ENCODE measurements at places on chromosomes 7 and 10.

- DNase-seq, result no peak
Measured at GRCh38 chr10:23047201-23048050, 48.0 kb upstream of the MSRB2 start.

- DNase-seq, result no peak
Measured at GRCh38 chr7:128947854-128948253, 10.1 kb downstream of the IRF5 start.

GRCh38 chr10:19651549-19651948, 164.7 kb upstream of the PLXDC2 start:
- no peak for DNase-seq

DNA sequence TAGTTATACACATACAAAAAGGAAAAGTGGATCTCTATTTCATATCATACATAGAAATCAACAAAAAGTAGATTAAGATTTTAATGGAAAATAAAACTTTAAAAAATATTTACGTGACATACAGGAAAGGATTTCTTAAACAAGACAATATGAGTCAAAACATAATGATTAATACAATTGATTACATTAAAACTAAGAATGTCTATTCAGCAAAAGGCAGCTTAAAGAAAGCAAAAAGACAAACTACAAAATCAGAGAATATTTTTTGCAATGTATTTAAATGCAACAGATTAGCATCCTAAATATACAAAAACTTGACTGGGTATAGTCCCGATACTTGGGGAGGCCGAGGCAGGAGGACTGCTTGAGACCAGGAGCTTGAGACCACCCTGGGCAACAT, 50.5 kb downstream of the VAX1 start:
- DNase-seq, result no peak

DNA sequence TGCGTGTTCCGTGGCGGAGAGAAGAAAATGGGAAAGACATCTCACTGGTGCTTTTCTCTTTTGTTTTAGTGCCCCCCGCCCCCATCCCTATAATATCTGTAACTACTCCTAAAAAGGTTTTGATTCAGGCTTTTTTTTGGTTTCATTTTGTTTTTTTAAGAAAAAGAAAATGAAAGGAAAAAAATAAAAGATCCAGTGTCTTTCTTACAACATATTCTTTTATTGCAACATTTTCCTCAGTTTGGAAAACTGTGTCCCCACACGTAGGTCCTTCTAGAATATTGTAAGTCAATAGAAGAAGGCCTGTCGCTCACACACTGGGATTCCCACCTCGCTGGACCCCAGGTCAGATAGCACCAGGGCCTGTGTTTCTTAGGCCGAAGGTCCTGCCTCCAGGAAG, 20.6 kb downstream of the AIFM2 start:
- no peak for DNase-seq

DNA sequence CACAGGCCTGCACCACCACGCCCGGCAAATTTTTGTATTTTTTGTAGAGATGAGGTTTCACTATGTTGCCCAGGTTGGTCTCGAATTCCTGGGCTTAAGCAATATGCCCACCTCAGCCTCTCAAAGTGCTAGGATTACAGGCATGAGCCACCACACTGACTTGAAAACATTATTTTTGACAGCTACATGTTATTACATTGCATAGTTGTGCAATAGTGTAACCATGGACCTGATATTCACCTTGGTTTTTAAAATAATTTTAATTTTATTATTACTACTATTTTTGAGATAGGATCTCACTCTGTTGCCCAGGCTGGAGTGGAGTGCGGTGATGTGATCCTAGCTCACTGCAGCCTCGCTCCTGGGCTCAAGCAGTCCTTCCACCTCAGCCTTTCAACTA, 18.4 kb downstream of the AKAP9 start:
- DNase-seq, result no peak

DNA sequence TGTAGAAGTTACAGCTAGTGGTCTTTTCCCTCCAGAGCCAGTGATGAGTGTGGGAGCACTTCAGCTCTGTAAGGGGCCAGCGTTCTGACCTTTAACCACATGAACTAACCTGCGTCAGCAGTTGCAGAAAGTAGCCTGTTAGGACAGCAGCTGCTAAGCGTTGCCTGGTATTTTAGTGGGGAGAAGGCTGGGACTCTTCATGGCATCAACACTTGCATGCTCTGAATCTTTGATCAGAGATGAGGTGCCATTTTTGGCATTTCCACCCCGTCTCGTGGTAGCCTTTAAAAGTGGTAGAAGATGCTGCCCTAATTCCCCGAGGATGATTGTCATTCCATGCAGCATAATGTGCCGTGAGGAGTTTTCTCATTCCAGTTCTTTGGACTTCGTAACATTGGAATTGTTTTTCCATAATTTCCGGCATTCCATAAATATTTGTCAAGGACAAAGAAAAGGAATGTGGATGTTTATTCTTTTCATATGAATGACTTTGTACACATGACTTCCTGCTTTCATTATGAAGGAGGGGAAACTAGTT, 92.2 kb downstream of the AVL9 start:
- DNase-seq, result no peak

DNA sequence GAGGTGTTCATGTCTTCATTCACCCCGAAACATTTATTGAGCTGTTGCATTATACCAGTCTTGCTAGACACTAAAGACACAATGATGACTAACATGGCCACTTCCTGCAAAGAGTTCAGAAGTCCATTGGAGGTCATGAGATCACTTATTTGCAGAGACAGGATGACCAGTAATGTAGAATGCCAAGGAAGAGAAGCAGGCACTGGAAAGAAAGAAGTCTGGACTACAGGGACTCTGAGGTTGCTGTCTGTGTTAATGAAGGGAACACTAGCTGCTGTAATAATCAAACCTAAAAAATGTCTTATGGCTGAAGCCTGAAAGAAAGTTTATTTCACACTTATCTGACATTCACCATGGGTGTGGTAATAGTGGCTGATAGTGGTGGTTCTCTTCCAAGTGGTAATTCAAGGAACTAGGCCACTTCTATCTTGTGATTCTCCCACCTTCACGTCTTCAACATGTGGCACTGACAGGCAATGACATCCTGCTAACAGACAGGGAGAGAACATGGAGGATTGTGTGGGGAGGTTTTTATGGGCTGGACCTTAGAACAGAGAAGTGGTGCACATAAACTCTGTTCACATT, 89.2 kb upstream of the MKLN1 start:
- no peak for DNase-seq

GRCh38 chr10:67788028-67788886, 49.7 kb downstream of the DNAJC12 start:
- peak; percentile 56 for DNase-seq

DNA sequence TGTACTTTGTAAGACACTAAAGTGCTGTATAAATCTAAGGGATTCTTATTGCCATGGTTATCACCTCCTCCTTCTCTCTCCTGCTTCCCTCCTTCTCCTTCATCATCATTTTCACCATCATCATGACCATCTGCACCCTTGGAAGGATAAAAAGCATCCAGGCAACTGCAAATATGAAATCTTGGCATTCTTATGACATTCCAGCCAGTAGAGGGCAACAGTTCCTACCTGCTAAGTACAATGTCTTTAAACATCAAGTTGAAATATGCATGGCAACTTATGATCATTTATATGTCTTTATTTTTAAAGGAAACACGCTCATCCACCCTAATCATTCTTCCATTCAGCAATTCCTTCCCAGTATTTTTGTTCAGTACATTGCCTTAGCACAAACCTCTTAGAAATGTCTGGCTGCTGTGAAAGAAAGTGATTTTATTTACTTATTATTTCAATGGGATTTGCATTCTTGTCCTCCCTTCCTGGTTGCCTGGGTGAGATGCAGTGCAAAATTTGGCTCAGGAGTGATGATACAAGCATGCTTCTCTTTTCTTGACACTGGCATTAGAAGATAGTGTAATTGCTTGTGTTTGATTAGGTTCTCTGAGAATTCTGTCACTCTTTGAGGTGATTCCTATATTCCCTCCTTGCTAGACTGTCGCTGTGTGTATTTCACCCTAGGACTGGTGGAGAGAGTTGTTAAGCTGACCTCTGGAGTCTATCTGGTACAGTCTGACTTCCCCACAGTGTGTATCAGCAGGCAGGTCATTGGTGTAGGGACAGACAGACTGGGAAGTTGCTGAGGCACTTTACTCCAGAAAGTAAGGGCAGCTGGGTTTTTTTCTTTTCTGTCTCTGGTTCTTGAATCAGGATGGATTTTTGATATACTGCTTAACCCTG, 188.5 kb upstream of the BMPER start:
- DNase-seq, result no peak

- DNase-seq, result no peak
Measured at GRCh38 chr10:239109-239508, 103.9 kb downstream of the ZMYND11 start.

- no peak for DNase-seq
Measured at GRCh38 chr7:4861227-4861626, 603 bp downstream of the PAPOLB start.

- no peak for DNase-seq
Measured at GRCh38 chr7:14018751-14019150, 29.3 kb upstream of the ETV1 start.

- no peak for DNase-seq
Measured at GRCh38 chr10:52701647-52702046, 70.9 kb downstream of the MBL2 start.

GRCh38 chr10:94607111-94607510, 61.5 kb downstream of the HELLS start:
- DNase-seq, result no peak

DNA sequence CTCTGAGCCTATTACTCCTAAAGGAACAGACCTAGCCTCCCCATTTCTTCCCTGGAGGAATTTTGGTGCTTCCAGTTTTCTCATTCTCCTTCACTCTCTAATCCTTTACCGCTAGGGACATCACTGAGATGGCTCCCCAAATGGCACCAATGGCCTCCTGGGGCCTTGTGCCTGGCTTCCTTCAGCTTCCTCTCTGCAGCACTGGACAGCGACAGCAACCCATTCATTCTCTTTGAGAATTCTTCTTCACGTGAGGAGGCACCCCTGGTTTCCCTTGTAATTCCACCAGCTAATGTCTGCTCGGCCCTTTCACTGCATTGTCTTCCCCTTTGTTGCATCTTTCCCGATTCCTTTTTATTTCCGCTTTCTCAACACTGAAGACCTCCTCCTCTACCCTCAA, 24.6 kb upstream of the KDM7A start:
- no peak for DNase-seq

DNA sequence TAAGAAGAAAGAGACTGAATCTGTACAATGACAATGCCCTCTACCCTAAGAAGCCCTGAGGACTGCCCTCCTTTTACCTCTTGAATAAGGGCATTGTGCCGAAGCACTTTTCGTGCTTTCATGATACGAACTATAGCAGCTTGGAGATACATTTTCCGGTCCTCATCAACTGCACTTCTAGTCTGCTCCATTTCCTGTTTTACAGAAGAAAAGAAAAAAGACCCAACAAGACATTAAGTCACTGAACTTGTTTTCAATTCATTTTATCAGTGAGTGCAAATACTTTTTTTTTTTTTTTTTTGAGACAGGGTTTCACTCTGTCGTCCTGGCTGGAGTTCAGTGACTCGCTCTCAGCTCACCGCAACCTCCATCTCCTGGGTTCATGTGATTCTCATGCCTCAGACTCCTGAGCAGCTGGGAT, 78.4 kb downstream of the CUL2 start:
- no peak for DNase-seq

DNA sequence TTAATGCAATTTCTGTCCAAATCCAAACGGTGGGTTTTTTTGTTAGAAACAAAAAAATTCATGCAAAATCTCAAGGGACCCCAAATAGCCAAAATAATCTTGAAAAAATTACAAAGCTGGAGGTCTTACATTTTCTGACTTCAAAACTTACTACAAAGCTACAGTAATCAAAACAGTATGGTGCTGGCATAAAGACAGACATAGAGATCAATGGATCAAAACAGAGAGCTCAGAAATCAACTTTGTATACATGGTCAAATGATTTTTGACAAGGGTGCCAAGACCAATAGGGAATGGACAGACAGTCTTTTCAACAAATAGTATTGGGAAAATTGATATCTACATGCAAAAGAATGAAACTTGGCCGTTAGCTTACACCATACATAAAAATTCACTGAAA, 21.7 kb upstream of the CYP3A4 start:
- no peak for DNase-seq

- no peak for DNase-seq
Measured at GRCh38 chr7:122364761-122365280, 60.3 kb upstream of the FEZF1 start.

- DNase-seq, result no peak
Measured at GRCh38 chr10:96255549-96256333, 15.6 kb downstream of the BLNK start.

GRCh38 chr10:78222096-78222790, 188.6 kb downstream of the RPS24 start:
- no peak for DNase-seq

DNA sequence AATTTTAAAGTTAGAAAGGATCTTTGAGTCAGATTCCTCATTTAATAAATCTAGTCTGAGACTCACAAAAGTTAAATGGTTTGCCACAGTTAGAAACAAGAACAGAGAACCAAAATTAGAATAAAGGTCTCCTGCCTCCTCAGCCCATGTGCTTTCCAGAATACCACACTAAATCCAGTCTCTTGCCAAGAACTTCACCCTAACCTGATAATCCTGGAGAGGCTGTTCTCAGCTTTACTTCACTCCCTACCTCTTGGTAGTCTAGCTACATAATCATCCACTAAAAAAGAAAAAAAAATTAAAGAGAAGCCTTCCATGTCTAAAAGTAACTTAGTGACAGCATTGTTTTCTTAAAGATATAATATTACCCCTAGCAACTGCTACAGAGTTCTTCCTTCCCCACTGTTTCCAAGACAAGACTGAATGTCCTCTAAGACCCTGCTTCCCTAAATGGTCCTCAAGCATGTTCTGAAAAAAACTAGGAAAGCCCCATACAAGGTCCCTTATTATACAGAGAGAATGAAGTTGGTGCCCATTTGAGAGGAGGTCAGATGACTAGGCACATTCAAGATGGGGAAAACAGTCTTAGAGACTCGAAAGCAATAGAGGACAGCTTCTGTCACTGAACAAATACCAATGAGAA, 56.8 kb downstream of the ZNF438 start:
- no peak for DNase-seq

GRCh38 chr7:31108097-31108657, 56.1 kb downstream of the ADCYAP1R1 start:
- no peak for DNase-seq

GRCh38 chr7:88522771-88523293, 216.1 kb upstream of the STEAP4 start:
- no peak for DNase-seq

- DNase-seq, result no peak
Measured at GRCh38 chr7:55545496-55545895, 26.8 kb downstream of the VOPP1 start.

DNA sequence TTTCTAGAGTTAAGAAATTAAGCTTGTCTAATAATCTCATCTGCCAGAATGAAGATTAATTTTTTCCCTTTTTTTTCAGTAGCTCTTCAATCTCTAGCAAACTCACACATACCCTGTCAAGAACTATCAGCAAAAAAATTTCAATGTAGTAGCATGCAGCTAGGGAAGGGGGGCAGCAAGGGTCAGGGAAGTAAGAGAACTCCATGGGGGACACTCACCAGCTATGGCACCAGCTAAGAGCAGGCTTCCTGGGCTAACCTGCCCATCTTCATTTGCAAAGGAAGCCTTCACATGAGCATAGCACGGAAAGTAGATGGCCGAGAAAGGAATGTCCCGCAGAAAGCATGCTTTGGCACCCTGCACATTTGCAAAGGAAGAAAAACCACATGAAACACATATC, 190.4 kb downstream of the SLC25A13 start:
- DNase-seq, result no peak
